Hypothalamus (tissue), 51 donors: ENCODE measurements at places on chromosomes 4 and X.

DNA sequence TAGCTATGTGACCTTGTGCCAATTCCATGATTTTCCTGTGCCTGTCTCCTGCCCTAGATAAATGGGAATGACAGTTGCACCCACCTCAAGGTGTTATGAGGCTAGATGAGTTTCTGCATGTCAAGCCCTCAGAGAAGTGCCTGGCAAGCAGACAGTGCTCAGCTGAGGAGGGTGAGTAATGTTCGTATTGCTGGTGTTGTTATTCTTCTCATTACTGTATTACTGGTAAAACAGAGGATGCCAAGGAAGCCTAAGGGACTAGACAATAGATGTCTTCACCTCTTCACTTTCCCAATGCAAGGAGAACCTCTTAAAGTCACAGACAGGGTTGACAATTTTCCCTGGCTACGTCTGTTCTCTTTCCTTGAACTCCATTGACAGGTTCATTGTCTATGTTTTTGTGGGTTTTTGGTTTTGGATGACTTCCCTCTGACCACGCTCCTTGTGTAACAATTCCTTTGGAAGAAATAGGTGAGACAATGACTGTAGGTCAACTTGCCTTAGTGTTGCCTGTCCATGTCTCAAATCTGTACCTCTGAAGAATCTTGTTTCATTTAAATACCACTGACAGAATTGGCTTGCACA lies 19.2 kb downstream of the ETDC start:
- no peak for DNase-seq

GRCh38 chrX:134971926-134972325 lies 18.9 kb upstream of the SMIM10 start:
- DNase-seq: no peak

DNA sequence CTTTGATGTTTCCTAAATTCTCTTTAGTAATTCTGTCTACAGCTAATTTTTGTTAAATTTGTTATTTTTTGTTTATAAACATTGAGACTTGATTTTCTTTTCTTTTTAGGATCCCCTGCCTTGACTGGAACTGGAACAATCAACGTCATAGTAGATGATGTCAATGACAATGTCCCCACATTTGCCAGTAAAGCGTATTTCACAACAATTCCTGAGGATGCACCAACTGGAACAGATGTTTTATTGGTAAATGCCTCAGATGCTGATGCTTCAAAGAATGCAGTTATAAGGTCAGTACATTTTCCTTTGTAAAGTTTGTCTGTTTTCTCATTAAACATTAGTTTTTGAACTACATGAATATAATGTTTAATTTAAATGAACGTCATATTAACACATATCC lies 119.4 kb downstream of the FAT4 start:
- no peak for DNase-seq

GRCh38 chrX:10492250-10492649 lies 128.1 kb downstream of the MID1 start:
- DNase-seq: no peak

DNA sequence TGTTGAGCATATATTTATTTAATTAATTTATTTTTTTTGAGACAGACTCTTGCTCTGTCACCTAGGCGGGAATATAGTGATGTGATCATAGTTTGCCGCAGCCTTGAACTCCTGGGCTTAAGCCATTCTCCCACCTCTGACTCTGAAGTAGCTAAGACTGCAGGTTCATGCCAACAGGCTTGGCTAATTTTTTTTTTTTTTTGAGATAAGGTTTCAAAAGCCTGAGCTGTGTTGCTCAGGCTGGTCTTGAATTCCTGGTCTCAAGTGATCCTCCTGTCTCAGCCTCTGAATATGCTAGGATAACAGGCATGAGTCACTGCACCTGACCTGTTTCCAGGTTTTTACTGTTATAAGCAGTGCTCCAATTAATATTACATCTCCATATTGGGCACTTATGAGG lies 4.8 kb downstream of the ADD1 start:
- DNase-seq: no peak

GRCh38 chr4:73944061-73944875 lies 37.6 kb downstream of the PF4 start:
- no peak for DNase-seq
